Uterine smooth muscle cell (primary cell): ENCODE measurements at places on chromosomes 3 and 15. TPM values are rescaled to one million over a fixed set of nuclear protein-coding genes. Genes with fewer than 3 reads are reported as not detected.

AADACL2 gene
- not detected in 2 replicates for total RNA-seq

SNURF gene
- 3.8 and 7.9 TPM in 2 replicates for total RNA-seq

CPLX3 gene
- not detected in 2 replicates for total RNA-seq

SUSD5 gene
- total RNA-seq, result 2.3 and 4.1 TPM in 2 replicates

IRAK2 gene
- 4.9 and 6.2 TPM in 2 replicates for total RNA-seq

A4GNT gene
- total RNA-seq, result not detected in 2 replicates
